Fibroblast of the aortic adventitia (primary cell): ENCODE measurements at places on chromosomes 5 and 9. TPM values are rescaled to one million over a fixed set of nuclear protein-coding genes. Genes with fewer than 3 reads are reported as not detected.
A peak's percentile ranks its signal among the peaks of the same experiment; 100 is the strongest.

PFN3 gene
- total RNA-seq: not detected in 2 replicates

PCDHGB4 gene
- 9.0 and 17.4 TPM in 2 replicates for total RNA-seq

RXRA gene
- 20.9 and 26.8 TPM in 2 replicates for total RNA-seq

GABRB2 gene
- total RNA-seq: 0.09 TPM in 1 of 2 replicates, not detected in the other

PCYOX1L gene
- 6.3 and 6.4 TPM in 2 replicates for total RNA-seq

LCP2 gene
- not detected in 2 replicates for total RNA-seq

ZBTB26 gene
- 4.7 and 6.1 TPM in 2 replicates for total RNA-seq

ORM2 gene
- not detected in 2 replicates for total RNA-seq

MARVELD2 gene
- 0.63 and 0.65 TPM in 2 replicates for total RNA-seq

PGM5 gene
- total RNA-seq: 8.0 and 13.5 TPM in 2 replicates

TNFSF8 gene
- total RNA-seq: not detected in 2 replicates

- peak; percentile 54 for DNase-seq
Observed at GRCh38 chr9:35660966-35661415, 2.9 kb downstream of the CCDC107 start.

DNA sequence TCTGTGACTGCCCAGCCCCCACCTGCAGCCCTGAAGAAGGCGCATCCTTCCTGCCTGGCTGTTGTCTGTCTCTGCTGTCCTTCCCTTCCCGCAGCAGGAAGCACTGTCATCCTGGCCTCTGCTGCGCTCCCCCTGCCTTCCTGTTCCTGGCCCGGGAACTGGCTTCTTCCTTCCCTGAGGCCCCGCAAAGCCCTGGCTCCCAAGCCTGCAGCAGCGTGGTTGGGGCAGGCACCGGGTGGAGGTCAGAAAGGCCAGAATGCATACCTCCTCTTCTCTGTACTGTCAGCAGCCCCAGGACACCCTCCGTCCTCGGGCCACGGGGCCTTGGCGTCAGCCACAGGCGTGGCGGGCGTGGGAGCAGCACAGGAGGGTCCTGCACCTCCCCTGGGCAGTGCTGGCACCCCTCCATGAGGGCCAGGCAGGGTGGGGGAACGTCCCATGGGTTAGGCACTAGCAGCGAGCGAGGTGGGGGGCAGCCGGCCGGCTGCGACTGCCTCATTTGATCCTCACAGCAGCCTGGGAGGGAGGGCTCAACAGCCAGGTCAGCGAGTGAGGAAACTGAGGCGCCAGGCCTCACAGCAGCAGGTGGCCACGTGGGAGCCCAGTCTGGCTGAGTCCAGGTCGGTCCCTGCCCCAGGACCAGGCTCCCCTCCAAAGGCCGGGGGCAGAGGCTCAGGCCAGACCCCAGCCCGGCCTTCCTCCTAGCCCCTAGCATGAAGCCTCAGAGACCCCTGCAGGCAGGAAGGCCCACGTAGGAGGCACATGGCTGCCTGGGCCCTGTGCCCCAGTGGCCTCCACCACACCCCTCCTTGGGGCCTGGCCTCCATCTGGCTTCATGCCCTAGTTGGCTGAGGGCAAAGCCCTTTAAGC, 9.4 kb downstream of the FLT4 start:
- no peak for DNase-seq

DNA sequence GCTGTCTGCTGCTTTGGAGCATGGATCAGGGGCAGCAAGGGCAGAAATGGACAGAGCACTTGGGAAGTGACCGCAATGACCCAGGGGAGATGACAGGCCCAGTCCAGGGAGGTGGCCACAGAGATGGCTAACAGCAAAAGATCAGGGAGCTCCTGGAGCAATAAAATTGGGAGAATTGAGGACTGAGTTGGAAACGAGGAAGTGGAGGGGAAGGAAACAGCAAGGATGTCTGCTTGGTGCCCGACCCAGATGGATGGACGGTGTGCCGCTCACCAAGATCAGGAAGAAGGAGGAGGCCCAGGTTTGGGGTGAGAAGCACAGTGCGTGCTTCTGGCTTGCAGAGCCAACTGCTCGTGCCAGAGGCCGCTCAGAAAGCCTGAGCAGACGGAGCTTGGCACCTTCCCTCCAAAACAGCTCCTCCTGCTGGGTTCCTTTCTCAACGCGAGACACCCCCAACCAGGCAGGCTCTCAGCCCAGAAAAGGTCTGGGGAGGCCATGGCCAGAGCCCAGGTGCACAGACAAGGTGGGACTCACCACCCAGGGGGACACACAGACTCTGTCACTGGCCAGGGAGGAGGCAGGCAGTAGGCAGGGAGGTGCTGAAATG, 1.7 kb upstream of the SLC34A1 start:
- DNase-seq: peak; percentile 48

GRCh38 chr9:117325110-117325731, 89.6 kb downstream of the ASTN2 start:
- DNase-seq: no peak

DNA sequence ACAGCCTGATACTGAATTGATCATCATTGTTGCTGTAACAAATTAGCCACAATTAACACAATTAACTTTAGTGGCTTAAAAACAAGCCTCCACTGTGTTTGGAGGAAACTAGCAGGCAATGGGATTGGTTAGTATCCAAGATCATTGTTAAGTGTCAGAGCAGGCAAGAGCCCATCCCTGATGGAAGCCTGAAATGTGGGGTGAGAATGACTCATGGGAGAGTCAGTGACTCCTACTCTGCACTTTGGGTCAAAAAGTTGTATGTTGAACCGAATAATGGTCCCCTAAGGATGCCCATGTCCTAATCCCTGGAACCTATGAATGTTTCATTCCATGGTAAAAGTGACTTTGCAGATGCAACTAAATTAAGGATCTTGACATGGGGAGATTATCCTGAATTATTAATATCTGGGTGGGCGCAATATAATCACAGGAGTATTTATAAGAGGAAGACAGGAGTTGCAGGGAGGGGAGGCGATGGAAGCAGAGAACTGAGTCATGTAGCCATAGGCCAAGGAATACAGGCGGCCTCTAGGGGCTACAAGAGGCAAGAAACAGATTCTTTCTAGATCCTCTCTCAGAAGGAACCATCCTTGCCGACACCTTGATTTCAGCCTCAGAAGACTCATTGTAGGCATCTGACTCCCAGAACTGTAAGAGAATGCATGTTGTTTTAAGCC, 28.8 kb downstream of the ALG2 start:
- peak; percentile 25 for DNase-seq

- DNase-seq: peak; percentile 45
Observed at GRCh38 chr9:69809304-69809863, 11.2 kb upstream of the CFAP95 start.

- no peak for DNase-seq
Observed at GRCh38 chr5:177610131-177610769, 10.3 kb downstream of the B4GALT7 start.

- peak; percentile 75 for DNase-seq
Observed at GRCh38 chr5:123344816-123345426, 78.3 kb downstream of the CEP120 start.

DNA sequence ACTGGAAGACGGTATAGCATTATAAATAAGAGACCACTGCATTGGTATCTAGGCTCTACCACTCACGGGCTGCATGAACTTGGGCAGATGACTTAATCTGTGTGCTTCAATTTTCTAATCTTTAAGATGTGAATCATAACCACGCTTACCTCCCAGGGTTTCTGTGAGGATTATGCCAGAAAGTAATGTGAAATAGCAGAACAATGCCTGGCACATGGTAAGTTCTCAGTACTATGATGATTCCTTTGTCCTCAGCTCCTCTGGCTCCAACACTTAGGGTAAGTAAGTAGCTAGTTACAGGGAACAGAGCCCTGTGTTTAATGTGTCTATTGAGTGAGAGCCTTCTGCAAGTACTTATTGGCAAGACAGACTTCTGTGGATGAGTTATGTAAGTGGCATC, 31.1 kb downstream of the POU4F3 start:
- peak; percentile 60 for DNase-seq

DNA sequence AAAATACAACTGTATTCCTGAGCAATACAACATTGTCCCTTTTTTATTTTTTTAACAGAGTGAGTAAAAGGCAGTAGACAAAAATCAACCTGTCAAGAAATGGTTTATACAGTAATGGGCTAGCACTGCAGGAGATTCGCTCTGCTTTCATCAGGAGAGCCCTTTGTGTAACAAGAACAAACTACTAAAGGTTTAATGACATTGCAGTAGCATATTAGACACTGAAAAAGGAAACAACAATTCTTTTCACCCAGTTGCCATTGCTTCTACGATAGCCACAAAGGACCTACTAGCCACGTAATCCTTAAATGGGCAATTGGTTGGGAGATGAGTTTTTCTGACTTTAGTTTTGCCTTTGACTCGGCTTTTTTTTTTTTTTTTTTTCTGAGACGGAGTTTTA, 319.8 kb upstream of the TRPM3 start:
- DNase-seq: no peak

DNA sequence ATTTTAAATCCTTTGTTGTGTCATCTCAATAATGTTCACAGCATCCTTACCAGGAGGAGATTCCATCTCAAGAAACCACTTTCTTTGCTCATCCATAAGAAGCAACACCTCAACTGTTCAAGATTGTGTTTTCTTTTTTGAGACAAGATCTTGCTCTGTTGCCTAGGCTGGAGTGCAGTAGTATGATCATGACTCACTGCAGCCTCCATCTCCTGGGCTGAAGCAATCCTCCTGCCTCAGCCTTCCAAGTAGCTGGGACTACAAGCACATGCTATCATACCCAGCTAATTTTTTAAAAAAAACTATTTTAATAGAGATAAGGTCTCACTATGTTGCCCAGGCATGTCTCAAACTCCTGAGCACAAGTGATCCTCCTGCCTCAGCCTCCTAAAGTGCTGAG, 60.0 kb downstream of the ABHD17B start:
- DNase-seq: no peak

GRCh38 chr9:126615245-126615790, 1.6 kb downstream of the LMX1B start:
- no peak for DNase-seq

GRCh38 chr5:168701641-168702040, 122.5 kb upstream of the PANK3 start:
- DNase-seq: no peak

DNA sequence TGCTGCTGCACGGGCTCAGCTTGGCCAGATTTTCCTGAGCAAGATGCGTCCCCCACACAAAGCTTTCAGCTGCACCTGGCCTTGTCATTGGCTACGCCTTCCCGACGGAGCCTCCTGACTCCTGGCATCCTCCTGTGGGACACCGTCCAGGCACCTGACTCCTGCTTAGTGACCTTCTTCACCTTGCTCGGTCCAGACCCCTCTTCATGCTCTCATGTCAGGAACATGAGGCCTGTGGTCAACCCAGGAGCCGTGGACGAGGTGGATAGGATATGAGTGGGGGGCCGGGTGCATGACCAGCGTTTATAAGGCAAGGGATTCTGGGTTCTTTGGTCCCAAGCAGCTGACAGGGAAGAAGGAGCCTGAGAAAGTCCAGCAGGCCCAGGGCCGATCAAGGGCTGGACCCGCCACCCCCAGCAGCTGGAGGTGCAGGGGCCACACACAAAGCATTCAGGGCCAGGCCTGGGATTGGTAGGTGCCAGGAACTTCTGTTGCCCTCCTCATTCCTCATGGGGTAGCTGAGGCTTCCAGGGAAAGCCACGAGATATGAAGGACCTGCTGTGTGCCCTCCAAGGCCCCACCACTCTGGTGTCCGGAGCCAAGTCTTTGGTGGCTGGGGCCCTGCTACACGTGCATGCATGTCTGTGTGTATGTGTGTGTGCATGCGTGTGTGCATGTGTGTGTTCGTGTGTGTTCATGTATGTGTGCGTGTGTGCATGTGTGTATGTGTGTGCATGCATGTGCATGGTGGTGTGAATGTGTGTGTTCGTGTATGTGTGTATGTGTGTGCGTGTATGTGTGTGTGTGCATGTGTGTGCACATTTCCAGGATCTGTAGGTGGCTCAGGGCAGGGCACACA, 34.9 kb downstream of the SLC6A3 start:
- no peak for DNase-seq

GRCh38 chr9:128627127-128627715, 29.4 kb downstream of the DYNC2I2 start:
- no peak for DNase-seq

DNA sequence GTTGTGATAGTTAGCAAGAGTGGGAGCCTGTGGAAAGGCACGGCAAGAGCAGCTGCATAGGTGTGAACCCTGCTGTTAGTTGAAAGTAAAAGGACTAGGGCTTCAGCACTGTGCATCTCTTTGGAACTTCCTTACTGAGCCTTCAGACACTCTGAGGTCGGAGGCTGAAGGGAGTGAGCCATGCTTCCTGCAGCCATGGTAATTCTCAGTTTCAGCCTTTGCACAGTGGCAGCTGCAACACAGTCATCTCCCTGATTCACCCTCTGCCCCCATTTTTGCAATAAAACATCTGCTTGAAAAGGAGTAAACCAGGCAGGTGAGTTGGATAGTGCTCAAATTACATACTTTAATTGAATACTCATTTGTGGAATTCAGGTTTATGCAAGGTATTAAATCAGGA, 6.5 kb upstream of the TLE4 start:
- no peak for DNase-seq

- DNase-seq: no peak
Observed at GRCh38 chr9:97781902-97782301, 71.1 kb upstream of the FOXE1 start.

DNA sequence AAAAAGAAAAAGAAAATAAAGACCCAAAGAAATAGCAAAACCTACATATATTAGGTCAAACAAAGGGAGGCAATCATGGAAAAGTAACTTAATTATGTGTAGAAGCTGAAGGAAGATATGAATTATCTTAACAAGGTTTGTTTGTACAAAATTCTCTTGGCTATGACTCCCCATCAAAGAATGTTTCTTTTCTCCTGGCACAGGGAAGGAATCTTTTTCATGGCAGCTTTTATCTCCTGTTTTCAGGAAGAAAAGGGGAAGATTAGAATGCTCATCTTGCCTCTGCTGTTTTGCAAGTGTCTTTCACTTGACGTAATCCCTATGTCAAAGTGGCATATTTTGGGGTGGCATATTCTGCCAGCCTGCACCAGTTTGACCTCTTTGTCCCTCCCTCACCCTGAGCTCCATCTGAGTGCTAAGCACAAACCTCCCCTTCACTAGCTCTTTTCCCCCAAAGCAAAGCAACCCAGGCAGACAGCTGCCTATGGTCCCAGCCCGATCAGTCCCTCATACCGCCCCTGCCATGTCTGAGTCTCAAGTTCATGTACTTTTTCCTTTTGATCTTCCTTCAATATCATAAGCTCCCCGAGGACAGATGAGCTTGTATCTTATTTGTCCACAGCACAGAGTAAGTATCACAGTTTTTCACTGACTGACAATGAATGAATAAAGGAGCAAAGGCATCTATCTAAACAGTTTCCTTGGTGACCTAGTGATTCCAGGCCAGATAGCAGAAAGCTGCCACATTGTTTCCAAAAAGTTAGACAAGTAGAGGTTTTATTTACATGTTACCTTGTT, 242.8 kb upstream of the ANKRD55 start:
- DNase-seq: no peak

- no peak for DNase-seq
Observed at GRCh38 chr5:151225475-151225874, 1.6 kb upstream of the CCDC69 start.

- DNase-seq: no peak
Observed at GRCh38 chr9:108836781-108837180, 19.0 kb downstream of the ACTL7B start.

GRCh38 chr9:131614340-131614915, 69.1 kb downstream of the PRRT1B start:
- DNase-seq: no peak

GRCh38 chr9:75185585-75186170, 97.4 kb downstream of the OSTF1 start:
- DNase-seq: peak; percentile 18

- no peak for DNase-seq
Observed at GRCh38 chr9:426976-427375, 212.3 kb downstream of the DOCK8 start.
